ENCODE measurements at places on chromosomes 5 and 9.

DNA sequence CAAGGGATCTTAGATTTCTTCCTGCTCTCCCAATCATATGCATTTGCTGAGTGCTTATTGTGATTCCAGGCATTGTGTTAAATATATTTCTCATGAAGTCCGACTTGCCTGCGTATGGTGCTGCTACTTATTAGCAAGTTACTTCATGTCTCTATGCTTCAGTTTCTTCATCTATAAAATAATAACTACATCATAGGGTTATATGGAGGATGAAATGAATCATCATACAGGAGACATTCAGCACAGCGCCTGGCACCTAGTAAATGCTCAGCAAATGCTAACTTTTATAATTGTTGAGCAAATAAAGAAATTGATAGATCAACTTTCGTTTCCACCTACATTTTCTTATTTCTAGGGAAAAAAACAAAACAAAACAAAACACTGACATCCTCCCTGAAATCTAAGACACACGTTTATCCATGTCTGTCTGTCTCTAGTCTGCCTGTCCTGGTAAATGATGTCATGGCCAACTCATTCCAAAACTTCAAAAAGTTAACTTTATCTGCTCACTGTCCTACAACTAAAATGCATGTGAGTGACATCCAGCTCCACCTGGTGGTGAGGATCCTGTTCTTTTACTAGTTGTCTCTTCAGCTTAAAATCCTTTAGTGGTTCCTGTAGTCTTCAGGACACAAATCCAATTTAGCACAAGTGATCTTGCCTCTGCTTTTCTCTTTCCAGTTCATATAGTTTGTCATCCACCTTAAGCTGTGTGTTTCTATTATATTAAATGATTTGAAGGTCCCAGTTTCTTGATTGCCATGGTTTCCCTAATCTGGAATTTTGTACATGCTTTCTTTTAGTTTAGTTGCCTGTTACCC, 27.7 kb downstream of the PPP3R2 start:
- peak; percentile 70 for DNase-seq

GRCh38 chr9:111691672-111692329, 30.4 kb downstream of the GNG10 start:
- peak; percentile 67 for DNase-seq

GRCh38 chr9:676780-677438, 164.6 kb upstream of the DMRT1 start:
- DNase-seq = no peak

DNA sequence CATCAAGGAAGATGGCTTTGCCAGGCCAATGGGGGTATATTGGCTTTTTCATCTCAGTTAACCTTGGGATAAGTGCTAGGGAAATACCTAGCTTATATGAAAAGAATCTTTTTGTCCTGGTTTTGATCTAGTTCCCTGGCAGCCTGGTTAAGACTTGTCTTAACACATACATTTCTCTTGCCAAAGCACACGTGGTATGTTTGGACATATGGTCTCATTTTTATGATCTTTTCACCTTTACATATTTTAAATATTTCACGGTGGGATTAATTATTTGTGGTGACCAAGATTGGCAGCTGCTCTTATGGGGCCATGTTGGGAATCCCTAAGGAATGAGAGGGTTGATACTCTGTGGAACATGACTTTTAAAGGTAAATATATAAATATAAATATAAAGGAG, 312.5 kb downstream of the NPR3 start:
- no peak for DNase-seq

DNA sequence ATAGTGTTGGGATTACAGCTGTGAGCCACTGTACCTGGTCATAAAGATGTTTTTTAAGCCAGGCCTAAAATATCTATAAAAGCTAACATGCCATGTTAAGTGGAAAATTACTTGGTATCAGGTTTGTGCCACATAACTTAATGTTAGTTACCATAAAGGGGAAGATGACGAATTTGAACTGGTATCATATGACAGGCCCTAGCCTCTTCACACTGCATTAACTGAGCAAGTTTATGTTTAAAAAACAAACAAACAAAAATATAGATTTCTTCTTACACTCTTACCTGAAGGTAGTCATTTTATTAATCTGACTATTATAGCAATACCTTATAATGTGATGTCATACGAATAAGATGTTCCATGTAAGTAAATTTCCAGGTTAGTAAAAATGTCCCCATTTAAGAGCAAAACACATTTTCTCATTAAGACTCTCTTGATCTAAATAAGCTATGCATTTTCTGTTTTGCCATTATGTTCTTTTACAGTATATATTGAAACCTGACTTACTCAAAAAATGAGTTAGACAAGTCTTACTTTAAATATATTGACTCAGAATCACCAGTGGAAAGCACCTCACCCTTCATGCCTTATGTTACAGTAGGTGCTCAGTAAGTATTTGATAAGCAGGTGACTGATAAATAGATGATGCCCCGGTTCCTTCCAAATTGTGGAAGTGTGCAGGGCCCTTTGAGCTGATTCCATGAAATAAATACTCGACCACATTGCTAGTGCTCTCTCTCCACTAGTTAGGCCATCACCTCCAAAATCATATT, 125.4 kb downstream of the CDC42SE2 start:
- no peak for DNase-seq

GRCh38 chr9:137168904-137169856, 671 bp downstream of the LRRC26 start:
- DNase-seq = peak; percentile 46

DNA sequence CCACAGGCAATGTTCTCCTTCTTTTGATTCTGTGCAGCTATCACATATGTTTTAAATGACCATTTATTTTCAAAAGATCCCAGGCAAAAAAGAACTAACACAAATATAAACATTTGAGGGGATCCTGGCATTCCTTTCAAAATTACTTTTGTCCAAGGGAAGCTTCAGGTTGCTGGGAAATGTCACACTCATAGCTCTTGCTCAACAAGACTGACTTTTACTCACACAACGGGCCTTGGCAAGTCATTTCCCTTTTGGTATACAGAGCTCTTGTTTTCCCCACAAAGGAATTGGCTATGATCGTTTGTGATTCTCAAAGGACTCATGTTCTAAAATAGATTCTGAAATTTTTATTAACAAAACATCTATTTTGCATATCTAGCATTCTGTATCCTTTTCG, 4.5 kb upstream of the PALM2AKAP2 start:
- DNase-seq = peak; percentile 44

DNA sequence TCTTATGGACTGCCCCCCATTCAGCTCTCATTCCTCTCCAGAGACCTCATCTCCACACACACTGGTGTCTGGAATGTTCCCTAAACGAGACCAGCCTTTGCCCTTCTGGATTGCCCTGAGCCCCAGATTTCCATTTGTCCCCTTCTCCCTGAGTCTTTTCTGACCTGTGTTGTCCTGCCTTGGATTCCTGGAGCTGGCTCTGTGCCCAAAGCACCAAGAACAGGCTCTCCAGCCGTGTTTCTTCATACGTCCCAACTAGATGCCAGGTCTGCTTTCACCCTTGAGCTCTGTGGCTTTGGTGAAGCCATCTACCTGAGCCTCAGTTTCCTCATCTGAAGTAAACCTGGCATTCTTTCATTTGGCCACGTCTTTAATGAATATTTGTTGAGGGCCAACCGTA, 6.3 kb downstream of the CCDC180 start:
- DNase-seq = no peak

GRCh38 chr9:17531642-17532254, 47.1 kb upstream of the SH3GL2 start:
- DNase-seq = peak; percentile 70

DNA sequence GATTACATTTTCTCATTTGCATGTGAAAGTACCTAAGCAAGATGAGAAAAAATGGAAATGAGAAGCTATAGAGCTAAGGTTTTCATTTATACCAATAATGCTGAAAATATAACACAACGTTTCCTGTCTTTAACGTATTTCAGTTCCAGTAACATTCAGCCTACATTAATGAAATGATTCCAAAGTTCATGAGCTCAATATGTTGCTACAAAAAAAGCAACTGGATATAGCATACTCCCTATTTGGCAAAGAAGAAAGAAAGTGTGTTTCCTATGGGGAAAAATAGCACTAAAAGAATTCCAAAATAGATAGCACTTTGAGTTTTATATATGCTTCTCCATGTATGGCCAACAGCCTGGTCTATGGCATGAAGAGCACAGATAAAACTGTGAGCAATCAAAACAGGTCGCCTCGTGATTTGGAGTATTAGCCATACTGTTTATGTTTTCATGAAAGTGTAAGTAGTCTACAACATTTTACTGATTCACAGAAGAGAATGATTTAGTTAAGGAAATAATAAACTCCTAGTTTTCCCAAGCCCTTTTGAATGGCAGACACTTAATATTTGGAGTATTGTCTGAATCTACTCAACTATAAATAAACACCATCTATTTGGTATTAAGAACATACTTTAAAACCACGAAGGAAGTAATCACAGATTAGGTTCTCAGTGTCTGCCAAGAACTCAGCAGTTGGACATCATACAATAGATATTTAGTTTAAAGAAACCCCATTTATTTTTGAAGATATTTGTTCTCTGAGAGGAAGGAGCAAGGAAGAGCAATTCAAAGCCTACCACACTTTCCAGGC, 258.7 kb upstream of the RASA1 start:
- no peak for DNase-seq

GRCh38 chr5:68919988-68920490, 173.8 kb upstream of the SLC30A5 start:
- DNase-seq = no peak

- no peak for DNase-seq
Measured at GRCh38 chr5:129770024-129770820, 22.3 kb downstream of the MINAR2 start.

DNA sequence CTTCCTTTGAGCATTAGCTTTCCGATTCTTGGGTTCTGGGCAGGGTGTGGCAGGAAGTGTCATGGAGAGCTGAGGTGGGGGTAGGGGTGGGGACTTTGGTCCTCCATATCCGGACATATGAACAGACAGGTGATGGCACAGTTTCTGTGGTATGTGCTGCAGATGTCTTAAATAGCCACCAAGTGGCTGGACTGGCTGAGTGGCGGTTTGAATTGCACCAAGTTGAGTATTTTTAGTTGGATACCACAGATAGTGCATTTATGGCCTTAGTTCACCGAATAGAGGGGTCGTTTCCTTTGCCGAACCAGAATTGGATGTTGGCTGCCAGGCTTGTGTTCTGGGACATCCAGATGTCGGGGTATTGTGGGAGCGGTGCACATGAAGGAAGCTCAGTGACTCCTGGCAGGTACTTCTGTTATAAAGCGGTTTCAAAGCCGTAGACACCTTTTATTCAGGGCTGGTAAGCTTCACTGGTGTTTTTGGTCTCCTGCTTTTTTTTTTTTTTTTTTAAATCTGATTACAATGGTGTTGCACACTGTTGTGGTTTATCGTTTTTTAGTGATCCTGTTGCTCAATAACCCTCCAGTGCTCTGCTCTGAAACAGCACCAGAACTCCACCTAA, 15.1 kb upstream of the TNFAIP8 start:
- no peak for DNase-seq

GRCh38 chr9:36872641-36873040, 161.4 kb downstream of the PAX5 start:
- no peak for DNase-seq

DNA sequence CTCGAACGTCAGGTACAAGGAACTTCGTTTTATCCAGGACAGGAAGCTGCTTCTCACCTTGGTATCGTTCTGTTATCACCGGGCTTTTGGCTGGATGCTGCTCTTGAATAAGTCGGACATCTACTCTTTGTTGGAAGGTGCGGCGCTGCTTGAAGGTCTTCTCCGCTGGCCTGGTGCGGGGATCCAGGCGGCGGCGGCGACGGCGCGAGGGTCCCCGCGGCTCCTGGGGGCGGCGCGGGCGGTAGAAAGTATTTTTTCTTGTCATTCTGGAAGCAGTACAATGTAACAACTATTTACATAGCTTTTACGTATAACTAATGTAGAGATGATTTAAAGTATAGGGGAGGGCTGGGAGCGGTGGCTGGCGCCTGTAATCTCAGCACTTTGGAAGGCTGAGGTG, 52.3 kb downstream of the ACER2 start:
- no peak for DNase-seq

DNA sequence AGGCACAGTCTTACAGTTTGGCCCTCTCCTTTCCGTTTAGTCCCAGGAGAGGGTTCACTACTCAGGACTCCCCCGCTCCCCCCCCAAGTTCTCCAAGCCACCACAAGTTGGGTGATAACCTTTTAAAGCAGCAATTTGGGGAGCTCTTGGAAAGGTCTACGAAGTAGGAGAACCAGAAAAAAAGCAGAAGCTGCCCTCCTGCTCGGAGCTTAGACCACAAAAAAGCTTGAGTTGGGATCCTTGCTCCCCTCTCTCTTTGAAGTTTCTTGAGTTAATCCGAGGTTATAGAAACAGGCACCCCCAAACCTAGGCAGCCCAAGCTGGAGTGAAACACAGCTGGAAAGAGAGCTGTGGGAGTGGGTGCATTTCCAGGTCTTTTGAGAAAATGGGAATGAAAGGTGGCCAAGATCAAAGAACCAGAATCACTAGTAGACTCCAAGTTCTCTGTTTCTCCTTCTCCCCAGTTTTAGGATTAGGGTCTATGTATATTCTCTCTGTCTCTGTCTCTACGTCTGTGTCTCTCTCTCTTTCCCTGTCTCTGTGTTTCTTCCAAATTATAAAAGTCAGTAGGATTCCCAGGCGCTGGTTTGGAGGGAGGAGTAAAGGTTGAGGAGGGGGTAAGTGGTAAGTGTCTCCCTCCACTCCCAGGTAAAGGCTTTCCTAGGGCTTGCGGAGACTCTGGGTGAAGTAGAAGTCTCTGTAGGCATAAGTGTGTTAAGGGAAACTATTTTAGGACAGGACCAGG, 2.8 kb downstream of the LHX2 start:
- DNase-seq = no peak

GRCh38 chr9:113151696-113152630, 1.2 kb downstream of the SLC31A2 start:
- no peak for DNase-seq

DNA sequence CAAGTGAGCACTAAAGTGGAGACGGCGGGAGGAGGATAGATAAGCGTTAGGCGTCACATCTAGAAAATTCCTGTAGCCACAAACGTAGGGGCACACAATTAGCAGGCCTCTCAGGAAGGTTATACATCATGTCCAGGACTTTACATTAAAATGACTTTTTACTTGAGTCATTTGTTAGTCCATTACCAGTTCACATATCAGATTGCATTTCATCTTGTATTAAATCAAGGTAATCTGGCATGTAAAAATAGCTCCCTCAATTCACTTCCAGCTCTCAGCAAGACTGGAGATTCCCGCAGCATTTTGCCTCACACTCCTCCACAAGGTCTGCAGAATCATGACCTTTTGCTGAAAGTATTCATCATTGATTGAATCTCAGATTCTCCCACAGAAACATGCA, 118.8 kb downstream of the PRDM6 start:
- DNase-seq = no peak

GRCh38 chr5:21070858-21071257, 1082.9 kb upstream of the CDH18 start:
- peak; percentile 12 for DNase-seq

DNA sequence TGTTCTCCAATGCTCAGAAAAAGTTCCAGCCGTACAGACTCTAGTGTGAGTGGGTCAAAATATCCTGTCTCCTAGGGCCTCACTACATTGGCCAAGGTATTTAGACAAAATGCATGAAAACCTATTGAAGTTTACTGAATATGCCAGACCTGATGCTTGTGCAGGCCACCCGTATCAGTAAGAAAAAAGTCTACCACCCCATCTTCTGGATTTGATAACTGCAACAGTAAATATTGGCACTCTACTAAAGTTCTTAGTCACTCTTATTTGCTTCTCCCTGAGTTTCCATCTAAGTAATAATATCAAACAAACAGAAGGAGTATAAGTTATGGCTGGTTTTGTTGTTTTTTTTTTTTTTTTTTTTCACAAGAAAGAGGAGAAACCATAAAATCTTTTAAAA, 627.7 kb upstream of the KLF4 start:
- DNase-seq = no peak
